ENCODE measurements at places on chromosomes 12 and 14.
A peak's percentile ranks its signal among the peaks of the same experiment; 100 is the strongest.

DNA sequence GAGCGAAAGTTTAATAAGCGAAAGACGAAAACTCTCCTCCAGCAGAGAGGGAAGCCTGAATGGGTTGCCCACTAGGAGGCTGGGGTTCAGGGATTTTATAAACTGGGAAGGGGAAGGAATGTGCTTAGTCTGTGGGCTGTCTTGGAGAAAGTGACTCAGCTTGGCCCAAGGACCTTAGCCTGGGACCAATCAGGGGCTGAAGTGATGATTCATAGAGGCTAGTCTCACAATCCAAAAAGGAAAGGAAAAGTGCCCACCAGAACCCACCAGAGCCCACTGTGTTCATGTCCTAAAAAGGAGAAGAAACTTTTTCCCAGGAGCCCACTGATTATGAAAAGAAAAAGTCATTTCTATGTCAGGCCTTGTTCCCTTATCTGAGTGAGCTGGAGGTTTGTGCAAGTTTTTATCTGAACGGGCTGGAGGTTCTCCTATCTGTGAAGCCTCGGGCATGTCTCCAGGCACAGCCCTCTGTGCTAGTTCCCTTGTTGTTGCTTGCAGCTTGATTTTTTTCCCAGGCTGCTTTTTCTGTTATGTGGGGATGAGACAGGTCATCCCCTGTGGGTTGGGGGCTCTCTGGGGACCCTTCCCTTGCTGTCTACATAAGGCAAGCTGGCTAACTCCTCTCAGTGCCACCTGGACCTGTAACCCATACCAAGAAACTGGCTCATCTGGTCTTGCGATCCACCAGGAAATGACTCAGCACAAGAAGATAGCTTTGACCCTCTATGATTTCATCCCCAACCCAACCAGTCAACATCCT, 8.3 kb upstream of the GOLGA5 start:
- DNase-seq: peak; percentile 69

DNA sequence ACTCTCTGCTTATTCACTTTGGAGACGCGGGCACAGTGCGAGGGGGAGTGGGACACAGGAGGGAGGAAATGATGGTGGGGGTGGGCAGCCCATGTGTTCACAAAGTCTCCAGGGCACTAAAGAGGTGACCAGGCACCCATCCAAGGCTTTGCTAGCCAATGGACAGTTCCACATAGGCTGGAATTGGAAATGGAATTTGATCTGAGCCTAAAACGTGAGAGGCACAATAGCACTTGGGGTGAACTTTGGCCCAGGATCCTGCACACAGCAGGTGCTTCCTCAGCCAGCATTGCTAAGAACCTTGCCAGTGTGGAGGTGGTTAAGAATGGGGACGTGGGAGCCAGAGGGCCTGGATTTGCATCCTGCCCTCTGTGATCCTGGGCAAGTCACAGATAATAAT, 193.8 kb downstream of the CHST11 start:
- DNase-seq: no peak

- DNase-seq: peak; percentile 14
Measured at GRCh38 chr12:43988838-43989560, 153.1 kb downstream of the TMEM117 start.

- peak; percentile 60 for DNase-seq
Measured at GRCh38 chr12:13390381-13390861, 193.9 kb downstream of the EMP1 start.

DNA sequence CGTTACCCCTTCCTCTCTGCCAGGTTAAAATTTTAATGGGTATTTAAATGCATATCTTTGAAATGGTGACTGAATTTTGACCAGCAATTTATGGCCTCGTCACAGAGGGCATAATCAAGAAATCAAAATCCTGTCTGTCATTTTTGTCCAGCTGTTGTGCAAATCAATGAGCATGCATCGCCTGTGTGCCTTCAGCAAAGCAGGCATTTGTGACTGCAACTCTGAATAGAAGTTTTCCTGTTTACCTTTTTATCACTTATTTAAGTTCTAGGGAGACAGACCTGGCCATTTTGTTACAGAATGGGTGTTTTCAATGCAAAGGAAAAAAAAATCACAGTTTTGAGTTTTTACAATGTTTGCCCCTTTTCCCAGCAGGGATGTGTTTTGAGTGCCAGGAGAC, 107.4 kb downstream of the PPM1A start:
- DNase-seq: no peak

GRCh38 chr12:1552911-1553491, 41.4 kb downstream of the FBXL14 start:
- DNase-seq: peak; percentile 52
